Hematopoietic multipotent progenitor cell (in vitro differentiated cells): ENCODE measurements at places on chromosomes 5 and 9.

DNA sequence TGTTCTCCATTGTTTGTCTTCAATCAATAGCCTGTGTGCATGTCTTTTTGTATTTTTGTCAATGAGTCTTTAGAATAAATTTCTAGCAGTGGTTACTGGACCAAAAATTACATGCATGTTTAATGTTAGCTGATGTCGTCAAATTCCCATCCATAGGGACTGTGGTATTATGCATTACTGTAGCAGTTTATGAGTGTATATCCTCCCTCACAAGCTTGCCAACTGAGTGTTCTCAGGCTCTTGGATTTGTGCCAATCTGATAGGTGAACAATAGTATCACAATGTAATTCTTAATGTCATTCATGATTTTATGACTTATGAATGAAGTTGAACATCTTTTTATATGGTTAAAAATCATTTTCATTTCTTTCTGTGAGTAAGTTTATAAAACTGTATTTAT, 13.0 kb downstream of the SNX24 start:
- no peak for DNase-seq

GRCh38 chr9:38692707-38693106, 27.2 kb downstream of the FAM240B start:
- DNase-seq: no peak

DNA sequence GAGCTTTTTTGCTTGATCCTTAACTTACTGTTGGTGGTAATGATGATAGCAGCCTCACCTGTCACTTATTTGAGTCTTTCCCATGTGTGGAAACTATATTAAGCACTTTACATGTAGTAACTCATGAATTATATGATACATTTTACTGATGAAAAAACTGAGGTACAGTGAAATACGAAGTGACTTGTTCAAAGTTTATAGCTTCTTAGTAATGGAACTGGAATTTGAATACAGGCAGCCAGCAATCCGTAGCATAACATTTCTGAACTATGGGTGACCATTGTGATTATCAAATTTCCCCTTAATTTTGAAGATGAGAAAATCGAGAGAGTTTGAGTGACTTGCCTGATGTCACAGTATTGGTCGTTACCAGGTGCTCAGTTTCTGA, 17.3 kb downstream of the SCAMP1 start:
- no peak for DNase-seq

- DNase-seq: no peak
Observed at GRCh38 chr9:15505921-15506320, 4.8 kb downstream of the PSIP1 start.

GRCh38 chr5:5141625-5142525, 1.7 kb downstream of the ADAMTS16 start:
- peak; percentile 76 for DNase-seq

DNA sequence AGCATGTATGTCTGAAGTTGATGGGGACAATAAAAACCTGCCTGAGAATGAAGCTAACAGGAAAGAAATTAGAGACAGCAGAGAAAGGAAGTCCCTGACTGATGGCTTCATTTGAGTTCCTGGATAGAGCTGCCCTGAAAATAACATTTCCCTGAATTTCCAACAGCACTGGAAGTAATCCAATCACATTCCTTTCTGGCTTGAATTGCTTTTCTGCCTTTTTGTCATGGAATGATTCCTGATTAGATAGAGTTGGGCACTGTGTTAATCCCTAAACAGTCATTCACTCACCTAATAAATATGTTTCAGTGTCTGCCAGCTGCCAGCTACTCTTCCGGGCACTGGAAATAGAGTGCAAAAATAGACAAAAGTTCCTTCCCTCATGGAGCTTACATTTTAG, 30.0 kb upstream of the SH3RF2 start:
- DNase-seq: no peak

DNA sequence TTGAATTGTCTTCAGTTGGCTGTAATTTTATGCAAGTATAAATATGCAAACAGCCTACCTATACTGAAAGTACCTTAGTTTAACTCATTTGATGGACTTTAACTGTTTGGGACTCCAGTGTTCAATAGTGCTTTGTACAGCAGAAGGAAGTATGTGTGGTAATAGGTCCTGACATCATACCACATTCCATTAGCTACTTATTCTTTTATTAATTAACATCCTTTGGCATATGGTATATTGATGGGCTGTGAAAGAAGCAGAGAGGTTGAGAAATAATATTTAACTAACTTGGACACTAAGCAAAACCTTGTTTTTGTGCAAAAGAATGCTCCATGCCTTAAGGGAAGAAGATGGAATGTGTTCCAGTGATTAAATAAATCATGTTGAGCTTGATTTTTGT, 97.6 kb upstream of the SEMA6A start:
- no peak for DNase-seq
